Thoracic aorta endothelial cell (primary cell): ENCODE measurements at places on chromosomes 5 and 9. TPM values are rescaled to one million over a fixed set of nuclear protein-coding genes. Genes with fewer than 3 reads are reported as not detected.

QRFP gene
- total RNA-seq, result not detected in 2 replicates

ZER1 gene
- total RNA-seq, result 13.0 and 16.4 TPM in 2 replicates

ROR2 gene
- total RNA-seq, result not detected in 2 replicates

PDE6A gene
- total RNA-seq, result not detected in 2 replicates

IRX2 gene
- not detected in 2 replicates for total RNA-seq

PAIP1 gene
- total RNA-seq, result 89.9 and 120 TPM in 2 replicates

SLC34A1 gene
- total RNA-seq, result not detected in 2 replicates

PSD2 gene
- not detected in 2 replicates for total RNA-seq

PRR16 gene
- total RNA-seq, result 0.29 and 0.66 TPM in 2 replicates

ENHO gene
- total RNA-seq, result 0.22 TPM in 1 of 2 replicates, not detected in the other

FOXD4L6 gene
- not detected in 2 replicates for total RNA-seq

IL4 gene
- total RNA-seq, result not detected in 2 replicates

NELFB gene
- total RNA-seq, result 52.3 and 62.5 TPM in 2 replicates

LCN1 gene
- not detected in 2 replicates for total RNA-seq

BNIP1 gene
- 17.3 and 19.5 TPM in 2 replicates for total RNA-seq

GARIN3 gene
- total RNA-seq, result not detected in 2 replicates

ZNF484 gene
- 15.0 and 15.9 TPM in 2 replicates for total RNA-seq

NR5A1 gene
- total RNA-seq, result not detected in 2 replicates

NUTM2G gene
- total RNA-seq, result not detected in 2 replicates

KIAA0825 gene
- total RNA-seq, result 2.8 TPM in 2 replicates

SPATA31A3 gene
- total RNA-seq, result not detected in 2 replicates

AHRR gene
- total RNA-seq, result 6.8 and 9.7 TPM in 2 replicates

PCDH12 gene
- total RNA-seq, result 35.1 and 38.1 TPM in 2 replicates

CTNNAL1 gene
- 160 and 193 TPM in 2 replicates for total RNA-seq

SLC45A2 gene
- not detected in 2 replicates for total RNA-seq

SAXO1 gene
- under 0.01 TPM in 1 of 2 replicates, not detected in the other for total RNA-seq

TPRN gene
- total RNA-seq, result 6.3 and 8.7 TPM in 2 replicates

TTLL11 gene
- total RNA-seq, result 3.1 and 4.3 TPM in 2 replicates

RFESD gene
- 1.2 and 1.7 TPM in 2 replicates for total RNA-seq

ST8SIA4 gene
- 3.1 and 5.3 TPM in 2 replicates for total RNA-seq
